Activated T-helper 17 cell treated with anti-CD3 and anti-CD28 coated beads, Interleukin-2, amount 50 U/mL, for 72 hours (primary cell): ENCODE measurements at places on chromosomes 3 and 15. TPM values are rescaled to one million over a fixed set of nuclear protein-coding genes. Genes with fewer than 3 reads are reported as not detected.

DNA sequence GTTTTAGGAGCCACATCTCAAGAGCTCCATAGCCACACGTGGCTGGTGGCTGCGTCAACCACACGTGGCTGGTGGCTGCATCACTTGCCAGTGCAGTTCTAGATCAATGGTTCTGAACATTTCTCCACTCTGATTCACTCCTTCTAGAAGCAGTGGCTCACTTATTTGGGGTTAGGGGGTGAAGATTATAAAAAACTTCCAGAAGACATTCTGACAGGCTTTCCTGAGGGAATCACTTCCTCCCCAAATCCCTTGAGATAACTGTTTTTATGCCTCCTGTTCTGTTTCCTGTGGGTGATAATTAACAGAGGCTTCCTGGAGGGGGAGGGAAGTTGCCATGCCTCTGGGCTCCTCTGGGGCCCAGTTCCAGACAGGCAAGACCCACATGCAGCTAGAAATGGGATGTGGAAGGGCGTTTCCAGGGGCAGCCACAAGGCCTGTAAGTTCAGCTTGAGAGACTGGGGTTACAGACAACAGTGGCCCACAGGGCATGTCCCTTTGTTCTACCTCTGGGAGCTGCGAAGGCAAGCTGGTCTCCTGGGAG is 23.6 kb downstream of the HEG1 start:
- ATAC-seq = no peak

- no peak for ATAC-seq
These were observed 103.3 kb upstream of the COL8A1 start for GRCh38 chr3:99534951-99535704.

DNA sequence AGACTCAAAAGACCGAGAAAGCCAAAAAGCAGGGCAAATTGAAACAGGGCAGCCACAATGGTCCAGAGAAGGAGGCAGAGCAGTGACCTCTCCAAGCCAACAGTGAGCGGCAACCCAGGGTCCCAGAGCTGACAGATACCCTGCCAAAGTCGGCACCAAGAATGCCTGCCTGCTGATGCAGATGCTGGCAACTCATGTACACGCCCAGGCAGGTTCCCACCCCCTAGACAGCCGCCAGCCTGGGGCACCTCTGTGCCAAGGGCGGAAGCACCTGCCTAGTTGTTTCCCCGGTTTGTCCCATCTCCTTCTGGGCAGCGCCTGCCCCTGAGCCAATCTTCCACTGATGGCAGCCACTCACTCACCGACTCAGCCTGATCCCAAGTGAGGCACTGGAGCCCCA is 22.1 kb downstream of the KLHL25 start:
- ATAC-seq = no peak

GRCh38 chr3:20552605-20553275 is 366.7 kb upstream of the SGO1 start:
- no peak for ATAC-seq

DNA sequence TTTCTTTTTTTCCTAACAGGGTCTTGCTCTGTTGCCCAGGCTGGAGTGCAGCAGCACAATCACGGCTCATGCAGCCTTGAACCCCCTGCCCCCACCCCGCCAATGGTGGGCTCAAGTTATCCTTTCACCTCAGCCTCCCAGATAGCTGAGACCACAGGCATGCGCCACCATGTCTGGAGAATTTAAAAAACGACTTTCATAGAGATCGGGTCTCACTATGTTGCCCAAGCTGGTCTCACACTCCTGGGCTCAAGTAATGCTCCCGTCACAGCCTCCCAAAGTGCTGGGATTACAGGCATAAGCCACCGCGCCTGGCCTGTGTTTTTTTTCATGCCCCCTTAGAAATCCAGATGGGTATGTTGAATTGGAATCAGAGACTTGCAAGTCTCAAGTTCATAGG is 40.3 kb downstream of the ERICH6 start:
- no peak for ATAC-seq

DNA sequence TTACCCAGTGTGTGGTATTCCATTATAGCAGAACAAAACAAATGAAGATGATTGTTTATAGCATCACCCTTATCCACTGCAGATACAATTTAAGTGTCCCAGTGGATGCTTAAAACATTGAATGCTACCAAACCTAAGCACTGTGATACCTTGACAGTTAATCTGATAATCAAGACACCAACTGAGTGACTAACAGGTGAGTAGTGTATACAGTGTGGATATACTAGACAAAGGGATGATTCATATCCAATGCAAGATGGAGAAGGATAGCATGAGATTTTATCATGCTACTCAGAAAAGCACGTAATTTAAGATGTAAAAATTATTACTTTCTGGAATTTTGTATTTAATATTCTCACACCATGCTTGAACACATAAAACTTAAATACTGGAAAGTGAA is 1449.0 kb downstream of the OTOL1 start:
- no peak for ATAC-seq

- peak; percentile 14 for ATAC-seq
These were observed 810 bp downstream of the TMEM62 start for GRCh38 chr15:43134157-43134635.

DNA sequence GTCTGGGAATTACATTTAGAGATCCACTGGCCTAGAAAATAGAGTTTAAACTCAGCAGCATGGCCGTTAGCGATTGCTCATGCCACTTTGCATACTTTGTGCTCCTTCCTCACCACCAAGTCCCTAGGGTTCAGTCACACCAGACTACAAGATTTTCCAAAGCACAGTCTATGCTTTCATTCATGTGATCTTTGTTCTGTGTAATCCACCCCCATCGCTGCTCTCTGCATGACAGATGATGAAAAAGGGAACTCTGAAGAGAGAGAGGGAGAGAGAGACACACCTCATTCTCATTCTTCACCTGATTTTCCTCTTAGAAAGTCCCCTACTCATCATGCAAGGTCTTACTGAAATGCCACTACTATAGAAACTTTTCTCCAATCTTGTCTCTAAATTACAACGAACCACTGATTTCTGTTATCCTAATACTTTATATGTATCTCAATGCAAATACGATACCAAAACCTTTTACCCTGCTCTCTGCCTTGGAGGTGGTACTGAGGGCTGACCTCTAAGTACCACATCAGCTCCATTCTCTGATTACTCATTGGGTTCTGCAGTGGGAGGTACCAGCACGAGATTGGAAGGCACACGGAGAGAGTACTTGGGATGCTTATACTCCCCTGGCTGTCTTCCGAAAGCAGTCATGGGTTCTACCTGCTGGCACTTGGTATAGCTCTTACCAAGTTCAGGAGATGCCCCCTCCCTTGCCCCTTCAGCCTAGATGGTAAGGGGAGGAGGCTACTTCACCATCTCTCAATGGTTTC is 1.1 kb upstream of the PARP15 start:
- ATAC-seq = peak; percentile 89

GRCh38 chr3:55305696-55306485 is 181.2 kb downstream of the WNT5A start:
- ATAC-seq = no peak

- peak; percentile 61 for ATAC-seq
These were observed 14.1 kb upstream of the HRH1 start for GRCh38 chr3:11140030-11140712.

- ATAC-seq = no peak
These were observed 37.6 kb downstream of the GMPS start for GRCh38 chr3:155908086-155908485.

DNA sequence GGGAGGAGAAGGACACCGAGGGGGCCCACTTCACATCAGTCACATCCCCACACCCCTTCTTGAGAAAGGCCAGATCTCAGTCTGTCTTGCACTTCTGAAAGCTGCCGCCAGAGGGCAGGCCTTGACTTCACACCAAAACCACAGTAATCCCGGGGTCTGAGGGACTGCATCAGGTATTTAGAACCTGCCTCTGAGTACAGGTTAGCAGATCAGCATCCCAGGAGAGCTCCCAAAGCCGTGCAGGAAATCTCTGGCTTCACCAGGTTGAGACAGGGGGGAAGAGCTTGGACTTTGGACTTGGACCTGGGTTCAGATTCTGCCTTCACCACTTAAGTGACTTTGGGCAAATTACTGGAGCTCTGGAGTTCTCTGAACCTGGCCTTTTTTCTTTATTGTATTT is 50.3 kb downstream of the LHFPL4 start:
- peak; percentile 55 for ATAC-seq

MYL3 gene
- total RNA-seq = not detected

PLSCR5 gene
- not detected for total RNA-seq

HHATL gene
- not detected for total RNA-seq

CPNE9 gene
- 0.54 TPM for total RNA-seq

CLDN16 gene
- total RNA-seq = not detected

GUCA1C gene
- total RNA-seq = not detected

PCBP4 gene
- total RNA-seq = 18.5 TPM

THSD4 gene
- total RNA-seq = not detected

IQCB1 gene
- 47.5 TPM for total RNA-seq

GHSR gene
- total RNA-seq = not detected

SOX14 gene
- not detected for total RNA-seq

RNU5B-1 gene
- 14.1 TPM for total RNA-seq
